Smooth muscle cell of trachea (primary cell): ENCODE measurements at places on chromosomes 1 and 21. TPM values are rescaled to one million over a fixed set of nuclear protein-coding genes. Genes with fewer than 3 reads are reported as not detected.

The ITLN2 gene
- total RNA-seq = not detected in 2 replicates

The OR2L8 gene
- total RNA-seq = not detected in 2 replicates

The ZNF683 gene
- total RNA-seq = not detected in 2 replicates

The PEAR1 gene
- total RNA-seq = 5.6 and 7.4 TPM in 2 replicates

The OR2T2 gene
- total RNA-seq = not detected in 2 replicates

The SLFNL1 gene
- 0.66 and 0.73 TPM in 2 replicates for total RNA-seq

The CAMSAP2 gene
- 30.3 and 31.1 TPM in 2 replicates for total RNA-seq

The CACHD1 gene
- total RNA-seq = 4.5 and 5.3 TPM in 2 replicates

The SERTAD4 gene
- total RNA-seq = 0.17 and 0.29 TPM in 2 replicates

The OR2AK2 gene
- total RNA-seq = not detected in 2 replicates

The SHC1 gene
- 189 and 432 TPM in 2 replicates for total RNA-seq

The SLAMF7 gene
- not detected in 2 replicates for total RNA-seq

The WNT9A gene
- total RNA-seq = 1.7 and 3.5 TPM in 2 replicates

The SMIM1 gene
- 2.8 and 8.1 TPM in 2 replicates for total RNA-seq

The RAB3B gene
- 29.5 and 33.7 TPM in 2 replicates for total RNA-seq

The SLC45A1 gene
- total RNA-seq = 1.2 and 4.8 TPM in 2 replicates

The GOLT1A gene
- total RNA-seq = not detected in 2 replicates

The CLDN19 gene
- total RNA-seq = under 0.01 TPM in 1 of 2 replicates, not detected in the other

The CSF3R gene
- total RNA-seq = under 0.01 TPM in 1 of 2 replicates, not detected in the other

The MMEL1 gene
- total RNA-seq = under 0.01 and 1.3 TPM in 2 replicates

The SLAMF6 gene
- not detected in 2 replicates for total RNA-seq
